ENCODE measurements at places on chromosomes 2 and 18.

DNA sequence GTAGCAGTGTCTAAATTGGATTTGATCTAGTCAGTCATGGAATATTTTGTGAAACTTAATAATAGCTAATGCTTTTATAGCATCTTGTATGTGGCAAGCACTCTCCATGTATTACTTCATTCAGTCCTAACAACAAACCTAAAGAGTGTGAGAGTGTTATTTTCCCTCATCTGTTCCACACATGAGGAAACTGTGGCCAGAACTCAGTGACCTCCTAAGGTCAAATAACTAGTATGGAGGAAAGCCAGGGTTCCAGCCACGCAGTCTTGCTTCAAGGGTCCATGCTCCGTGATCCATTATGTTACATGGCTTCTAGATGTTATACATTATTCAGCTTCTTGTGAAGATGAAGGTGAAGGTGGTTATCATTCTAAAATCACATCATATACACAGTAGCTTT lies 45.5 kb downstream of the TWSG1 start:
- no peak for DNase-seq

DNA sequence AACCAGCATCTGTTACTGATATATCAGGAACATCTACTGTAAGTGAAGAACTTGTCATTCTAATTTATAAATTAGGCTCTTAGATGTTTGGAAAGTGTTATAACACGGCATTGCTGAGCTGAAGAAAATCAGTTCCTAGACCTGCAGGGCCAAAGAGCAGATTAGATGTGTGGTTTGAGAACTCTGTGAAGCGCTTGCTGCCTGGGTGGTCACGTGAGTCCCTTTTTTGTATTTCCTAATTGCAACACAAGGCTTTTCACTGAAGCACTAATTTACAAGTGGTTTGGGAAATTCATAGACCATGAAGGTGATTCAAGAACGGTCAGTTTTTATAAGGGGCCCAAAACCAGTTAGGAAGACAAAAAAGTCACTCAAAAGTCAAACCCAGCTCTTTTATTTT lies 106.9 kb upstream of the SP3 start:
- no peak for DNase-seq

DNA sequence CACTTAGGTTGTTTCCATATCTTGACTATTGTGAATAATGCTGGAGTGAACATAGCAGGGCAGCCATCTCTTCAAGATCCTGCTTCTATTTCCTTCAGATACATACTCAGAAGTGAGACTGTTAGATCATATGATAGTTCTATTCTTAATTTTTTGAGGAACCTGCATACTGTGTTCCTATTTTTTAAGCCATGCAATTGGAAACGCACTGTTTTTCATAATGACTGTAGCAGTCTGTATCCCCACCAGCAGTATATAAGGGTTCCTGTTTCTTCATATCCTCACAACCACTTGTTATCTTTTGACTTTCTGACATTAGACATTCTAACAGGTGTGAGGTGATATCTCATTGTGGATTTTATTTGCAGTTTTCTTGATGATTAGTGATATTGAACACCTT lies 15.5 kb downstream of the NEURL3 start:
- DNase-seq: no peak

GRCh38 chr18:13603304-13604019 lies 122.9 kb downstream of the FAM210A start:
- DNase-seq: no peak

DNA sequence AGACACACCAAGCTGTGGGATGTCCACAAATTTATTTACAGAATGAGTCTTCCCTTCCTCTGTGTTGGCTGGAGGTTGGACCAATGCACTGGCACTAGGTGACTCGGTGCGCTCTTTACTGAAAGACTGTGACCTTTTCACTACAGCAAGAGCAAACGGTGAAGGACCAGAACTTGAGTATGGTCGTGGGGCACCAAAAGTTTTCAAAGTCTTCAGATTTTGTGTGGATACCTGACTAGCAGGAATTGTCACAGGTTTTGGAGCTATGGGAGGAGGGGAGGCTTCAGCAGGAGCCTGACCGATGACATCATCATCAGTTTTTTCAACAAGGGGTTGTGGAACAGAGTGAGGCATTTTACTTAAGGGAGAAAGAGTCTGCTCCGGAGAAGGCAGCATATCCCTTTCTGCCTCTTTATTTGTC lies 73.0 kb upstream of the GRB14 start:
- DNase-seq: no peak

DNA sequence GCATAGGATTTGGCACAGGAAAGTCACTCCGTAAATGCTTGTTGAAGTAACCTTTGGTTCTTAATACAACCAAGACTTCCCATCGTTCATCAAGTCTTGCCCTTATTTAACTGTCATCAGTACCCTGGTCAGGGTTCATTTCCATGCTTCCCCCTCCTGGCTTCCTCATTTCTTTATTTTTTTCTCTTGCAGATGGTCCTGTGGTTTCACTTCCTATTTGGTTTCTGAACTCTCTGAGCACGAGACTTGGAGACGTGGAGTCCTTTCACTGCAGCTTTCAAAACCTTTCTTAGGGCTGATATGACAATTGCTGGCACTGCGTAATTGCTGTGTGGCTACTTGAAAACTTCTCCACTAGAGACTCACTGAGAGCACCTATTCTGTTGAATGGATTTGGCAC lies 59.9 kb upstream of the PID1 start:
- DNase-seq: no peak

DNA sequence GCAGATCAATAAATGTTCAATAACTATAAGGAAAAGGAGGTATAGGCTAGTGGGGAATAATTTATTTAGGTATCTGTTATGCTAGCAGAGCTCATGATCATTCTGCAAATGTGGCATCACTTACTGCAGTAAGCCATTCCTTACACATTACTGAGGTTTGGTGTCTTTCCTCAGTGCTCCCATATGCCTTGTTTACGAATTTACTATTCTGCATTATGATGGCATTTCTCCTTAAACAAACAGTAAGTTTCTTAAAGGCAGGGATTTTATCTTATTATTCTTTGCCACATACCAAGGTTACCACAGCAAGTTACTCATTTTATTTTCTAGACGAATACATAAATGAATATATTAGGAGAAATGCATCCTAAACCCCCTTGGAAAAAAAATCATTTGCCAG lies 88.4 kb downstream of the DSEL start:
- DNase-seq: no peak

GRCh38 chr2:170895023-170895757 lies 33.9 kb upstream of the GORASP2 start:
- no peak for DNase-seq

- DNase-seq: no peak
These were observed 27.6 kb downstream of the INPP5D start for GRCh38 chr2:233087713-233088112.

- DNase-seq: no peak
These were observed 786.0 kb upstream of the SLC39A10 start for GRCh38 chr2:194870974-194871535.

GRCh38 chr2:130310881-130311280 lies 31.8 kb upstream of the IMP4 start:
- no peak for DNase-seq

DNA sequence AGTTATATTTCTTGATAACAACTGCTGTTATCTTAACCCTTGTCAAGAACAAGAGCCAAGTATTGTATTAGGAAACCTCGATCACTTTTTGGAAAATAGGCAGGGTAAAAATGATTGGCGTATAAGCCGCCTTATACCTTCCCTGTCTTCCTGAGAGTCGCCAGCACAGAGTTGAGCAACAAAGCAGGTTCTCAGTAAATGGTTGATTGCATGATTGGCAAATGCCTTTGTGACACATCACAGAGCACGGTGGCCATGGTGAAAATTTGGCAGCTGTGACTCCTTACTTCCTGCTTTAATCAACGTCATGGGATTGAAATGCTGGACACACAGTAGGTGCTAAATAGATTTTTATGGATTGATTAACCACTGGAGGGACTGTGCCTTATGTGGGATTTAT lies 3.9 kb upstream of the KLHL29 start:
- DNase-seq: no peak

DNA sequence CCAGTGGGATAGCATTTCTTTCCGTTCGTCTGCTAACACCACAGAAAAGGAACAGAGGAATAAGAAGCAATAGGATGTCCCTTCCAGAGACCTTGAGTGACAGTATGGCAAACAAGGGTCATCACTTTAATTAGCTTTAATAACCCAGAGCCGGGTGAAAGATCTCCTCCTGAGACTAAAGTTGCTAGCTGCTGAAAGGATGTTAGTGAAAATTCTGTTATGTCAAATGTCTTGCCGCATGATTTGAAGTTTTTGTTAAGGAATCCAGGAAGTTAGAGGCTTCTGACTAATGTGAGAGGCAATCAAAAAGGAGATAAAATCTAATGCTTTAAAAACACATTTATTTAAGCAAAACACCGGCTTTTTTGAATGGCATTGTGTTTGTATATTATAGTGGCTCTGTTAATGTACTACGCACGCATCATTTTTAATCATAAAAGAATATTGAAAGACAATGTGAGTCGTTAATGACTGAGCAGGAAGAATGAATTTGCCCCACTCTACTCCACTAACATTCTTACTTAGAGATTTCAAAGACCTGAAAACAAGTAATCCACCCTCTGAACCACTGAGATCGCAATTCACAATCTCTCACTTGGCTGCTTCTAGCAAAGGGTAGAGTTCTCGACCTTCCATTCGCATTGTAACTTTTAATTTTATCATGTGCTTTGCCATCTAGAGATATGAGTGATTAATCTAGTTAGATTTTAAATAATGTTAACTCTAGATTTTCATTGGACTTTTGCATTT lies 536.6 kb downstream of the LRRTM4 start:
- no peak for DNase-seq

DNA sequence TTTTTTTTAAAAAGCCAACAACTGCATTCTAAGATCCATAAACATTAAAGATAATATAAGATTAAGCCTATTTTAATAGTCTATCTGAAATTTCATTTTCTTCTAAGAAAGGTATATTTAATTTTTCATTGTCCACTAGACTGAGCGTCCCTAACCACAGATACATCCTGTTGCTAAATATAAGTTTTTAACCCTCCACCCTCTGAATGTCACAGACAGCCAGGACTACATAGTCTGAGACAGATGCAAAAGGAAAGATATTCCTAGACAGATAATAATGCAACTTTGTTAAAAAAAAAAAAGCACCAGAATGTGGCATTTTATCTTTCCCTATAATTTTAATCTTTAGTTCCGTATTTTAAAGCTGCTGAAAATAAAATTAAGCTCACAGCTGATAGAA lies 114.6 kb downstream of the ZEB2 start:
- DNase-seq: no peak

DNA sequence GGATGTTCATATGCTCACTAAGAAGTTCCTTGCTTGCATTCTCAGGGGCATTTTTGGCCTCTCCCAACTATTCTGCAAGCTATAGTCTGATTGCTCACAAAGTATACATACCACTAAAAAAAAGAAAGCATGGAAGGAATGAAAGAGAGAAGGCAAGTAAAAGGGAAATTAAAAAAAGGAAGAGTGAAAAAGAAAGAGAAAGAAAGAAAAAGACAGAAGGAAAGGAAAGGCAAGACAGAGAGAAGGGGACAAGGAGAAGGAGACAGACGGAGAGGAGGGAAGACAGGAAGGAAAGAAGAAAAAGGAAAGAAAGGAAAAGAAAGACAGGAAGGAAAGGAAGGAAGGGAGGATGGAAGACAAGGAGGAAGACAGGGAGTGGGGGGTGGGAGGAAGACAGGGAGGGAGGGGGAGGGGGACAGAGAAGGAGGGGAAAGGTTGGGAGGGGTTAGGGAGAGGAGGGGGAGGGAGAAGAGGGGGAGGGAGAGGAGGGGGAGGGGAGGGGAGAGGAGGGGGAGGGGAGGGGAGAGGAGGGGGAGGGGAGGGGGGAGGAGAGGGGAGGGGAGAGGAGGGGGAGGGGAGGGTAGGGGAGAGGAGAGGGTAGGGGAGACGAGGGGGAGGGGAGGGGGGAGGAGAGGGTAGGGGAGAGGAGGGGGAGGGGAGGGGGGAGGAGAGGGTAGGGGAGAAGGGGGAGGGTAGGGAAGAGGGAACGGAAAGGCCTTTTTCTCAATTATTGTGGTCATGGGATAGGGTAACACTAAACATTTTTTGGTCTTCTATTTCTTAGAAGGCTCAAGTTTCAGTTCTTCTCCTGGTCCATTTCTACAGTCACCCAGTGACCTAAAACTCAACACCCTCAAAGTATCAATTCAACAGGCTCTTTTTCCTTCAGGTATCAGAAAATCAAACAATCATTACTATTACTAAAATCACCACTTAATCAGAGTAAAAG lies 50.7 kb downstream of the CERKL start:
- DNase-seq: no peak

DNA sequence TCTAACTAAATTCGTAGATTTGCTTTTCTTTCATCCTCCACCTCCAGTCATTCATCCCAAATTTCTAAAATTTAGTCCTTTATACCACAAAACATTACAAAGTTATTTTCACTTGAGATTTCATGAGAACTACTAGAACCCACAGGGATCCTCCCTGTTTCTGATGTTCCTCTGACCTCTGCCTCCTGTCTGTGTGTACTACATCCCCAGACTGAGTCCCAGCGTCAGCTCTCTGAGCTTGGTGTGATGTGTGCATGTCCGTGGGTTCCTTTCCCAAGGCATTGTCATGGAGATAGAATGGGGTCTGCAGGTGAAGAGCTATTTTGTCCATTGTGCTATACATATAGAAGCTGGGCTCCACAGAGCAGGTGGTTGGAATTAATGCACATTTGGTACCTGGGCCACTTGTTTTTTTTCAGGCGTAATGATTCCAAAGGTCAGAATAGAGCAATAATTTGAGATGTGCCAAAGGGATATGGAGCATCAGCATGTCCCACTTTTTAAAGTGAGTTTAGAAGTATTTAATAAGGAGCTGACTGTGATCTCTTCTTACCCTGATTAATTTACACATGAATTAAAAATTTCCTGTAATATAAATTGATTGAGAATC lies 151.2 kb upstream of the BOD1L2 start:
- no peak for DNase-seq

- DNase-seq: no peak
These were observed 146.5 kb downstream of the MAIP1 start for GRCh38 chr2:200101922-200102321.

GRCh38 chr2:104332731-104333130 lies 521.2 kb upstream of the POU3F3 start:
- DNase-seq: no peak

GRCh38 chr2:84388133-84388532 lies 70.9 kb downstream of the SUCLG1 start:
- no peak for DNase-seq

DNA sequence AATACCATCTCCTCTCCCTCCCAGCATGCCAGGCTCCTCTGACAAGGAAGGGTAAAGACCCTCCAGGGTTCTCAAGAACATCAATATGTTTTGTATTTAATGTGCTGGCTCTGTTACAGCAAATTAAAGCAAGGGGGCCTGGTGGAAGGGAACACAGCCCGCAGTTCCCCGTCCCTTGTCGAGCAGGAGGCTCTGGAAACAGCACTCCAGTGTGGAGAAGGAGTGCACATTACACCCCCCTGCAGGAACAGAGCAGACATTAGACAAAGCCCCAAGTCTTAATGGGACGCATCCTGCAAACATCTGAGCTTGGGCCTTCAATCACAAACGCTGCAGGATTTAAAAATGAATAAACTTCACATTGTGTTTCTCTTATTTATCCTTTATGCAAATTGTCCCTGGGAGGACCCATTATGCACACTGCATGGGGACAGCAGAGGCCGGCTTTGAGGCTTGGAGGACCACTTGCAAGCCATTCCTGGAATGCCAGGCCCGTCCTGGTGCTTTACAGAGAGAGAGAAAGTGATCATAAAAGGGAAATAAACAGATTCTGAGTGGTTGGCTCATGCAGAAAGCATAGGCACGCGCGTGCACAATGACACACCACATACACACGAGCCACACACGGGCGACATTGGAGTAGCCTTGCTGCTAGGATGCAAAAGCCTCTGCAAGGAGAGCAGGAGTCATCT lies 328.7 kb downstream of the SMAD2 start:
- no peak for DNase-seq
